Muscle of leg (tissue), 16 donors: ENCODE measurements at places on chromosomes 7 and 10. TPM values are rescaled to one million over a fixed set of nuclear protein-coding genes. Genes with fewer than 3 reads are reported as not detected.

- no peak for DNase-seq
- no peaks in the 10 kb centered on the region for H3K36me3 ChIP-seq
- no peak overlapping the region for H3K4me3 ChIP-seq
- no peaks in the 10 kb centered on the region for H3K4me1 ChIP-seq
- H3K27ac ChIP-seq = no peak overlapping the region
Observed at GRCh38 chr7:136549756-136550155, 318.7 kb upstream of the CHRM2 start.

GRCh38 chr7:16915405-16915804 is 33.6 kb upstream of the AGR3 start:
- no peak overlapping the region for H3K4me3 ChIP-seq
- DNase-seq = no peak
- no peaks in the 10 kb centered on the region for H3K27me3 ChIP-seq
- no peak overlapping the region for H3K27ac ChIP-seq
- no peaks in the 10 kb centered on the region for H3K36me3 ChIP-seq

DNA sequence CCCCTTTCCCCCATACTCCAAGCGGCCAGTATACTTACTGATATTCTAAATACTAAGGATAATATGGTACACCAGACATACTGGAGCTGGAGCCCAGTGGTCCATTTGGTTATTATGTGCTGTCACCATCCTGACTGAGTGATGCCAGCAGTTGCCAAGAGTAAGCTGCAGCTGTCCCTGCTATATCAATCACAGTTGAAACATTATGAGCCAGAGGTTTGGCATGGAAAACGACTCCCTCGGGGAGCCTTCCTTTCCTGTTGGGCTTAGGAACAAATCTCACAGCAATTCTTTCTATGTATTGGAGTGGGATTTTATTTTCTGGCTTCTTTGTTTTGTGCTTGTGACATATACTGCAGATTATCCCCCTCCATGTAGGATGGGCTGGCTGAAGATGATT is 32.6 kb downstream of the STRIP2 start:
- no peaks in the 10 kb centered on the region for H3K27me3 ChIP-seq
- peaks cover 11% of the 10 kb centered on the region for H3K4me1 ChIP-seq
- H3K36me3 ChIP-seq = peaks cover 10% of the 10 kb centered on the region
- DNase-seq = peak; percentile 77

DNA sequence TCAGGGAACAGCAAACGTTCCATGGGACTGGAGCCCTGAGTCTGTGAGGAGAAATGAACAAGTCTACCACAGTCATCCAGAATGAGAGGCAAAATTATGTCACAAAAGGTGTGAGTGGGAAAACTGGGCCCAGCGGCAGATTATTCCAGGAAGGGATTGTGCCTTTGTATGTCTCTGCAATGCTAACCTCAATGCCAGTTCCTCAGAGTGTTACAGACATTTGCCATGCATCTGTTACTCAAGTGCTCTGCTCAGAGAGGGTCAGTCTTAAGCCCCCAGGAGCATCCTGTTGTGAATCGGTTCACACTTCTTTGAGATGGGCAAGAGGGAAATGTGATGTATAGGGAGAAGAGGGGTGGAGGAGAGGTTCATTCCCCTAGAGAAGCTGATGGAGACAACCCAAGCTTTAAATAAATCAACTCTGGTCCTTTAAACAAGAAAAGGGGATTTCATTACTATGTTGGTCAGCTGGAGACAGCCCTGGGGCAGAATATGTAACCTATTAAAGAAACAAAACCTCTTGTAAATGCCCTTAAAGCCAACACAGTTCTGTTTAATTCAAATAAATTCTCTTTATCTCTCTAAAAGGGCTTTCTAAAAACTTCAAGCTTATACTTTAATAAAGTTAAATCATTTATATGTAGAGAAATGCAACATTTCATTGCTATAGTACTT is 85.9 kb upstream of the GRB10 start:
- no peaks in the 10 kb centered on the region for H3K4me1 ChIP-seq
- H3K4me3 ChIP-seq = no peak overlapping the region
- no peak overlapping the region for H3K27ac ChIP-seq
- H3K27me3 ChIP-seq = no peaks in the 10 kb centered on the region
- no peaks in the 10 kb centered on the region for H3K36me3 ChIP-seq
- no peak for DNase-seq

DNA sequence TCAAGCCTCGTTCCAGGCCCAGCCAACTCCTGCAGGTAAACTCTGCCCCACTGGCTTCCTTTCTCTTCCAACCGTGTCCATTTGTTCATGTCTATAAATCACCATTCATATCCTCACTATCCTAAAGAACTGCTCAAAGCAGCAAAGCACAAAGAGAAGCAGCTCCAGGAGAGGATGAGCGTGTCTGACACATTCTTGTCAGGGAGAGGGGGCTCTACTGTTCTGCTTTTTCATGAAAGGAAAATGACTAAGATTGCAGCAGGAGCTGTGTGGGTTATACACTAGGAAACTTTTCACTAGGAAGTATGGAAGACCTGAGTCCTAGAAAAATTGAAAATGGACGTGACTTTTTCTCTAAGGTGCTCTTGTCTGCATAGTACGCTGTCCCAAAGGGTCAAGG is 16.7 kb downstream of the AGFG2 start:
- no peaks in the 10 kb centered on the region for H3K4me1 ChIP-seq
- DNase-seq = no peak
- H3K36me3 ChIP-seq = peaks cover 34% of the 10 kb centered on the region
- H3K27ac ChIP-seq = no peak overlapping the region

DNA sequence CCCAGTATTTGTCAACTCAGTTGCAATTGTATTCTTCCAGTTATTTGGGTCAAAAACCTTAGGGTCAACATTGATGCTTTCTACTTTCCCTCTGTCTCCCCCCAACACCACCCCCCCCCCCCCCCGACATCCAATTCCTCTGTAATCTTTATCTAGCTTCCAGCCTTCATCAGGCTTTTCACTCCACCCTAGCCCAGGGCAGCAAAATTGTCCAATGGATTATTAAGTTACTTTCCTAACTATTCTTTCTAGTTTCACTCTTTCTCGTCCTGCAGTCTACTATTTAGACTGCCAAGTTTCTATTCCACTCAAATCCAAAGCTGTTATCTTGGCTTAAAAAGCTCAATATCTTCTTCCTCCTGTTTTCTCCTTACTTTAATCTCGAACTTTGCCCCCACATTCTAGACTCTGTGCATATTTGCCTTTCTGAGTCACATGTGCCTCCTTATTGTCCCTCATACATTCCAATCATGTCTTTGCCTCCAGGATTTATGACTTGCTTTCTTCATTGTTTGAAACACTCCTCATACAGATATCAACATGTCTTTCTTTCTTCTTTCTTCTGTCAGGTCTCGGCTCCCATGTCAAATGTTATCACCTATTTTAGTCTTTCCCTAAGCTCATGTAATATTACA is 196.6 kb upstream of the TMEM196 start:
- no peak overlapping the region for H3K27ac ChIP-seq
- H3K4me3 ChIP-seq = no peak overlapping the region
- no peaks in the 10 kb centered on the region for H3K4me1 ChIP-seq

DNA sequence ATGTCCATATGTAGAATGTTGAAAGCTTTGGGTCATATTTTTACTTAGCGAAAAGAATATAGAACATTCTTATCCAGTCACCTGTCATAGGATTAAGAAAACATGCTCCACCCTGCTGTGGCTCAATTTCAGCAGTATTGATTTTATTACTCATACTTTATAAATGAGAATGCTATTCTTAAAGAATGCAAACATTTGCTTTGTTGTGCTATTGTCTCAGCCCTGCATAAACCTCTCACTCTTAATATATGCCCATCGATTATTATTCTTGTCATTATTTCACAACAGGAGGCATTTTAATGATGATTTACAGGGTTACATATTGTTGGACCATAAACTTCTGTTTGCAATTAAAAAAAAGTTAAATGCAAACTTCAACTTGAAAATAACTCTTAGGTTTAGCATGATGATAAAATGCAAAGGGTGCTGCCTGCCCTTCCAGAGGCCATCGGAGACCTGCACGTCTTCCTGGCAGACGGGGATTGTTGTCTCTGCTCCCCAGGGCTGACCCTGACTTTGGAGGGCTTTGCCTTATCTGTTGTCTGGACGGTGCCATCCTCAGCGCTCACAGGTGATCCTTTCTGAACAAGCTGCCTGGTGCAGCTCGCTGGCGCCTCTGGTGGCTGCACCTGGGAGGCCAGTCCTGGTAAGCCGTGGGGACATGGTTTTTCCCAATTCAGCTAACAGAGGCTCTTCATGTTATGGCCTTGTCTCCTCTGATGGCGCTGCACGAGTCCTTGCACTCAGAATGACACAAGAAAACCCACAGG is 50.0 kb upstream of the SHH start:
- peaks cover 2% of the 10 kb centered on the region for H3K4me1 ChIP-seq
- no peak overlapping the region for H3K27ac ChIP-seq
- peaks cover 3% of the 10 kb centered on the region for H3K27me3 ChIP-seq

- no peak overlapping the region for H3K27ac ChIP-seq
- no peak for DNase-seq
- H3K4me3 ChIP-seq = no peak overlapping the region
Observed at GRCh38 chr10:61844116-61844822, 57.2 kb upstream of the ARID5B start.

- H3K4me1 ChIP-seq = no peaks in the 10 kb centered on the region
- H3K4me3 ChIP-seq = no peak overlapping the region
- no peaks in the 10 kb centered on the region for H3K27me3 ChIP-seq
- H3K36me3 ChIP-seq = no peaks in the 10 kb centered on the region
- DNase-seq = no peak
- no peak overlapping the region for H3K27ac ChIP-seq
Observed at GRCh38 chr7:102973096-102973802, 60.4 kb downstream of the LRRC17 start.

GRCh38 chr10:79093658-79094411 is 25.1 kb downstream of the ZMIZ1 start:
- H3K36me3 ChIP-seq = no peaks in the 10 kb centered on the region
- H3K4me1 ChIP-seq = peaks cover 37% of the 10 kb centered on the region
- no peak overlapping the region for H3K4me3 ChIP-seq
- no peak for DNase-seq

DNA sequence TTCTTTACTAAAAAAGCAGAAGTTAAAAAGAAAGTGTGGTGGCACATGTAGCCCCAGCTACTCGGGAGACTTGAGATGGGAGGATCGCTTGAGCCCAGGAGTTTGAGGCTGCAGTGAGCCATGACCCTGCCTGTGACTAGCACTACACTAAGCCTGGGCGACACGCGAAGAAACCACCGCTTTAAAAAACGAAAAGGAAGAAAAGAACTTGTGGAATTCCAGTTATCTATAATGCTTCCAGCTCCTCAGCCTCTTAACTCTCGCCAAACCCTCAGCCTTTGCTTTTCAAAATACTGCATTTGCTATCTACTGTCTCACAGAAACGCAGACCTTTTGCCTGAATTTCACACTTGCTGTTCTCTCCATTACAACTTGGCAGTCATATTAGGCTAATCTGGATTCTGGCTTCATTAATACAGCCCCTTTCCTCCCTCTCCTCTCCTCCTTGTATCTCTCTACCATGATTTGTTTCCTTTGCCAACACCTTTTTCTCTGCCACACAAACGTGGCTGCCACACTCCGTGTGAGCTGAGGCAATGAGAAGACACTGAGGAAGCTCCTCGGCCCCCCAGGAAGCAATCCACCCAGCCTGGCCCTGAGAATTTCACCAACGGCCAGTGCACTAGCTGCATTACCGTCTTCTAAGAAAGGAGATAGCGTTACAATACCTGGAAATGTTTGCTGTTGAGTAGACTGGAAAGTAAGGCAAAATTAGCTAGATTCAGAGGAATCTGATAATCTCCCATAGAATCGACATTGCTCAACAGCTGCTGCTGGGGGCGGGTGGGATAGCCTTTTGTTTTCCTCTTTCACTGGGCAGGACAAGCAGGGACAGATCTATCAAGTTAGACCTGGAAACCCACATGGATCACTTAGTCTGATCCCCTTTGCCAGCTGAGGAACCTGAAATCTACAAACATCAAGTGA is 37.2 kb downstream of the CALML5 start:
- peak; percentile 71 for DNase-seq
- H3K36me3 ChIP-seq = peaks cover 7% of the 10 kb centered on the region
- H3K27me3 ChIP-seq = no peaks in the 10 kb centered on the region
- H3K4me1 ChIP-seq = peaks cover 43% of the 10 kb centered on the region

DNA sequence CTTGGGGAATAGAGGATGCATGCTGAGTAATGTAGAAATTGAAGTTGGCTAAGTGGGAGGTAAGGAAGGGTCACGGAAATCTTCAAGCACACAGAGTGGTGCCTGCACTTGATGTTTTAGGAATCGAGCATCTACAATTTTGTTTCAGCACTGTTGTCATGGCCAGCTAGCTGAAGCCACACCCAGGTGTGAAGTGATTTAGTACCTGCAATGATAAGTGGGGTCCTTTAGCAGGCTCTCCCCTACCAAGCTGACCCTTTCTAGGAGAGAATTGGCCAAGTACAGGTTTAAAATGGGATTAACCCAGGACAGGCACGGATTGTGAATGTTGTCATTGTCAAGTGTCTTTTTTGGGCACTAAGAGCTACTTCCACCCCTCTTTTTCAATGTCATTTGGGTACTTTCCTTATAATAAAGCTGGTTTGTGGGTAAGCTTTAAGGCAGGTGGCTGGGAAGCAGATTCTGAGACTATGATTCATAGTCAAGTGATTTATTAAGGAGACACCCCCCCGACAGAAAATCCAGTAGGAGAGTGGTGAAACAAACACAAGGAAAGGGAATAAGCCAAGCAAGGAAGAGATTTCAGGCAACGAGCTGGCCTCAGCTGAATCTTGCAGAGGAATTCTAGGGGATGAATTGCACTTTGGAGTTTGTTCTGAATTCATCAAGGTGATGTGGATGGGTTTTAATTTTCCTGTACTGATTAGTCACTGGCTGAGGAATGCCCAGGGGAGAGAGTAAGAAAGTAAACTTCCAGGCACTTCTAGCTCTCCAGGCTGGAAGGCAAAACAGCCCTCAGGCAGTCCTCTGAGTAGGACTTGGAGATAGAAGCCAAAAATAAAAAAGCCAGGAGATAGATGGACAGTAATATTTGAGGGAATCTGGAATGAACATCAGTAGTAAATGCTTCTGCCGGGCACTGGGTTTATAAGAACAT is 1128.4 kb downstream of the SORCS3 start:
- no peak overlapping the region for H3K27ac ChIP-seq
- no peak for DNase-seq
- no peaks in the 10 kb centered on the region for H3K4me1 ChIP-seq
- H3K4me3 ChIP-seq = no peak overlapping the region
- H3K36me3 ChIP-seq = no peaks in the 10 kb centered on the region
- no peaks in the 10 kb centered on the region for H3K27me3 ChIP-seq

IGF2BP3 gene
- total RNA-seq = 26.8 TPM

INA gene
- total RNA-seq = 0.13 TPM

NKX2-3 gene
- 0.62 TPM for total RNA-seq

FGFBP3 gene
- total RNA-seq = 0.84 TPM

AGBL3 gene
- 2.2 TPM for total RNA-seq

SGMS1 gene
- 30.5 TPM for total RNA-seq

CDHR1 gene
- 0.27 TPM for total RNA-seq

PNLIPRP2 gene
- total RNA-seq = 0.49 TPM

KDM7A gene
- total RNA-seq = 7.4 TPM

RPP30 gene
- total RNA-seq = 43.3 TPM

ABCC2 gene
- 1.1 TPM for total RNA-seq

DPYSL4 gene
- total RNA-seq = 1.3 TPM

COL13A1 gene
- 12.5 TPM for total RNA-seq
